T-helper 17 cell (primary cell): ENCODE measurements at places on chromosomes 7 and 10.

DNA sequence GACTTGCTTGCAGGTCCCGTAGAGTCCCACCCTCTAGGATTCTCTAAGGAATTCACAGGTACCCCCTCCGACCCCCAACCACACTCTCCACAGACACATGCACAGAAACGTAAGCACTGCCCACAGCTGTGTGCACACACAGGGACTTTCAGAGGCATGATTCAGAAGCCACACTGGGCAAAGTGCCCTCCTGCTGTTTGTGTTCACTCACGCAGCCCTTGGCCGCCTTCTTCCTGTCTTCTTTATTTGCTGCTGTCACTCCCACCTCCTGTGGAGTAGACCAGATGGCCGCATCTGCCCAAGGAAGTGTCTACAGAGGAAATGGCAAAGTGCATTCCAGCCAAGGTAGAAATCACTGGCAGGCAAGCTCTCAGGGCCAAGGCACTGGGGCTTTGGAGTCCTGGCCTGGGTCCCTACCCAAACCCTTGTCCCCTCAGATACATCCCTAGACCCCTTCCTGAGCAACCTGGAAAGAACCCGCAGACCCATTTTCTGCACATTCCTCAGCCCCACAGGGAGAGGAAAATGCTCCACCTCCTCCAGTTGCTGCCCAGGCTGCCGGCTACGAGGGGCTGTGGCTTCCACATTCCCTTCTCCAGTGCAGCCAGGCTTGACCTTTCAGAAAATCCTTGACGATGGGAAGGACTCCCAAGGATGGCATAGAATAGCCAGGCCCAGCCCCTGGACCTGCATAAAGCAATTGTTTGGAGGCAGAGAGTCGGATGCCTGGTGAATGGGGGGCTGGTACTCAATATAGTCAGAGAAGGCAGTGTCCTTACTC lies 21.6 kb upstream of the GIMAP8 start:
- DNase-seq, result no peak

DNA sequence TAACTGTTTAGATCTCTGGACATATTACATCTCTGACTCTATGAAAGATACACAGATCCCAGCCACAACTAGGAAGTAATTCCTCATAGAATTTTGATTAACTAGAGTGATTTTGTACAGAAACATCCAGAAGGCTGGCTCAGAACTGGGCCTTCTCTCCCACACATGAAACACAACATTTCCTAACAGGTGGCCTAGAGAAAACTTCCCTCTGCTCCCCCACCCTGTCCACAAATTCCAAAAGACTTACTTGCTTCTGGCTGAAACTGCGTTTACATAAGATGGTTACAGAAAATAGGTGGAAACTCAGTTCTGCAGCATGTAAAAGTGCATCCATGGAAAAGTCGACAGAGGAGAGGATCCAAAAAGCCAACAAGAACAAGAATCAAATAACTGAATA lies 132.9 kb downstream of the FZD1 start:
- no peak for DNase-seq

DNA sequence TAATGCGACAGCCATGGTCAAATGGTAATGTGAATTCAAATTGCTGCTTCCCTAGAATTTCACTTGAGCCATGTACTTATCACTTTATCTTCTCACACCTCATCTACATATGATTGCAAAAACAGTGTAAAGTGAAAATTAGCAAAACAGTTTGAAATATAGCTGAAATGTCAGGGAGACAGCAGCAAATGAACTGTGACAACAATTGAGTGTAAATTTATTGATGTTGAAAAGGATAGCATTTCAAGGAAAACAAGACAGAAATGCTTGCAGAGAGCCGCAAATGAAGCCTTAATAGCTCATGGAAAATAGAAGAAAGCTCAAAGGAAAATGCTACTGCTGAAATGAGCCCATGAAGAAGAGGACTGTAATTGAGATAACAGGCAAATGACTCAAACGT lies 516.2 kb upstream of the POT1 start:
- no peak for DNase-seq

DNA sequence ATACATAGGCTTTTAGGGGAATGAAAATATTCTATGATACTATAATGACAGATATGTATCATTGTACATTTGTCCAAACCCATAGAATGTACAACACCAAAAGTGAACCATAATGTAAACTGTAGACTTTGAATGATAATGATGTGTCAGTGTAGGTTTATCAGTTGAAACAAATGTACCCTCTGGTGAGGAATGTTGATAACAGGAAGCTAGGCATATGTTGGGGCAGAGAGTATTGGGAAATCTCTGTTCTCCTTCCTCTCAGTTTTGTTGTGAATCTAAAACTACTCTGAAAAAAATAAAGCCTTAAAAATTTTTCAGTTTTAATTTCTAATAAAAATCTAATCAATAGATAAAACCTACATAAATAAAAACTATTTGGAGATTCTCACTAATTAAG lies 36.9 kb downstream of the C1GALT1 start:
- no peak for DNase-seq

GRCh38 chr7:24764972-24765744 lies 7.9 kb upstream of the GSDME start:
- DNase-seq, result no peak

DNA sequence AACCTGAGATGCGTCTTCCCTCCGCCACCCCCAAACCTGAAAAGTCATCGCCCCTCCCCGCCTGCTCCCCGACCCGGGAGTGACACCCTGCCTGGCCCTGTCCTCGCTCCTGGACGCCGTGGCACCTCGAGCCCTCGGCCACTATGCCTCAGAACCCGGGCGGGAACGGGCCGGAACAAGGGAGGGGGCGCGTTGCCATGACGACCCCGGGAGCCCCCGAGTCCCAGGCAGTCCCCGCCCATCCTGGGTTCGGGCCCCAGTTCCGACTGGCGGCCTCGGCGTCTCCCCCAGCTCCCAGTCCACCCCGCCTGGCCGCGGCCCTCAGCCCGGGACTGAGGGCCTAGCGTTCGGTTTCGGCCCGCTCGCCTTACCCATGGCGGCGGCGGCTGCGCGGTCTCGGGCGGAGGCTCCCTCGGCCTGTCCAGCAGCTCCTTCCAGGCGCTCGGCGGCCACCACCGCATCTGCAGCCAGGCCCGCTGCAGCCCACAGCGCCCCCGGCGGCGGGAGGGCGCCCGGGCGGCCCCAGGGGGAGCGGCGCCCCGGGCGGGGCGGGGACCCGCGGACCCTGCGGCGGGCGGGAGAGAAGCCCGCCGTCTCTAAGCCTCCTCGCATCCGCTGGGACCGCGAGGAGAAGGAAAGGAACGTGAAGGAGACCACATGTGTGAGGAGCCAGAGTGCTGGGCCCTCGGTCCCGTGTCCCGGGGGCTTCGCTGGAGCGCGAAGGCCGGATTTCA lies at the start of gene RUFY2:
RUFY2 (minus strand) TSS at position 463 of the 734 bp plus-strand sequence; CDS start at position 375, 88 bp downstream.
- peak; percentile 76 for DNase-seq

DNA sequence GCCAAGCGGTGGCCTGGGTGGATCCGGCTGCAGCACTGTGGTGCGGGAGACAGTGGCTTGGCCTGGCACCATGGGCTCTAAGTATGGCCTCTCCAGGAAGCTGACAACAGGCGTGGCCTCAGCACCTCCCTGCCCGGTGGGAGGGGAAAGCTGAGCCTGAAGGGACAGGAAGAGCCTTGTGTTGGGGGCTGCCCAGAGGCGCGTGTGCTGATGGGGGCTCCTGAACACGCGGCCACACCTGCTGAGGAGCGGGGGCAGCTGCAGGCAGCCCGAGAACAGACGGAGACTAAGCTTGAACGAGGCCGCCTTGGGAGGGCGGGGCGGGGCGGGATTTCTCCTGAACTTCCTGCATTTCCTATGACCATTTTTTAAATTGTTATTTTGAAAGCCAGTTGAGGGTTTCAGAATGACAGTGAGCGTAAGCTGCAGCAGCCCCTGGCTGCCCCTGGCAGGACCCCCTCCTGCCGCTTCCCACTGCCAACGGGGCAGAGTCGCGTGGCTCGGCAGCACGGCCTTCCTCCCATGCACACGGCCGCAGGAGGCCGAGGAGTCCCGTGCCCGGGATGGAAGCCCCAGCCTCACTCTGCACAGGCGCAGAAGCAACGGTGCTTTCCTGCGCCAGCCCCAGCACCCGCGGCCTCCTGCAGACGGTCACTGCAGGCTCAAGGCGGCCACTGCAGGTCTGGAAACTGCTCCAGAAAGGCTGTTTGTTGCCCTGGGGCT lies 43.2 kb downstream of the DPYSL4 start:
- no peak for DNase-seq

DNA sequence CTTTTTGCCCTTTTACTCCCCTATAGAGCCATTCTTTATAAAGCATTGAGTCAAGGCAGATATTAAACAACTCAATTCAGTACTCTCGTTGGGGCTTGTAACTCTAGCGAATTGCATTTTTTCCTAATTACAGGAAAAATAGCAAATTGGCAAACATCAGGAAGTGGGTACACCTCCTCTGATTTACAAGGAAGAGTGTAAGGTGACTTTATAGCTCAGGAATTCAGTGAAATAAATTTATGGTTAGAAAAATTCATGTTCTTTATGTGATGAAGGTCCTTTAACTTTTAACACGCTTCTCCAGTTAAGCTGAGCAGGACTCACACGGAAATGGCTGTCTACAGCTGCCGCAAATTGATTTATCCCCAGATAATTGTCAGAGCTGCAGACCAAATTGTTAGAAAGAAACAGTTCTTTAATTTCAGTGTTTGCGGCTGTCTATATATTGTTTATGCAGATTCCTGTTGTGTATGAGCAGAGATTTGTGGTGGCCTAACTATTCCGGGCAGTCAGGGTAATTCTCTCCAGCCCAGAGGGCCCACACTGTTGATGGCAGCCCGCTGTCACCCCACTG lies 151.1 kb upstream of the MKI67 start:
- no peak for DNase-seq

DNA sequence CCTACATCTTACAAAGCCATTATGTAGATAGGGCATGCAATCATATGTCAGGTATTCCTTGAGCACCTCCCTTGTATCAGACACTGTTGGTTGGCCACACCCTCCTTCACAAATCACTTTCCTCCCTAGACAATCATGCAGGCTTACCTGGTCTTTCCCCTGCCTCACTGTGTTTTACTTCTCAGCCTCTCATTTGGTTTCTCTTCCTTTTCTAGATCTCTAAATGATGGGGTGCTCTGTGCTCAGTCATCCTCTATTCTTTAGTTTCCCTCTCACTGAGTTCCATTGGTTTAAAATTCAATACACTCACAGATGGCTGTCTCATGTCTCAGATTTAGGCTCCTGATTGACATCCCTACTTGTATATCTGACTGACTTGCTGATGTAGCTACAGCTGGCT lies 31.4 kb downstream of the ANK3 start:
- DNase-seq, result no peak

DNA sequence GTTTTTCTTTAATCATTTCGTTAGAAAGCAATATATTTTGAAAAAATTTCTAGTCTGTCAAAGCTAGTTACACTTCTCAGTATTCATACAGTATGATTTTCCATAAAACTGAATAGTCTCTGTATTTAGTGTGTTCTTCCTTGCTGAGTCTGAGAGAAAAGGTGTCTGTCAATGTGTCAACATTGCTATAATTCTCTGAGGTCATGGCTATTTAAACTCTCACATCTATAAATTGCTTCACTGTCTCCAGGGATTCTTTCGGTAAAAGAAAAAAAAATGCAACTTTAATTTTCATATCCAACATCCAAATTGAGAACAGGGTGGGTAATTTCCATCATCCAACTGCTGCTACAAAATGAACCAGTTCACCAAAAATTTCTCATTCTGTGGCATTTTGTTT lies 319.7 kb upstream of the GHITM start:
- DNase-seq, result no peak

- no peak for DNase-seq
These were observed 27.4 kb upstream of the GNAI1 start for GRCh38 chr7:80107278-80107677.

GRCh38 chr7:146366938-146367337 lies 250.3 kb downstream of the CNTNAP2 start:
- DNase-seq, result no peak

DNA sequence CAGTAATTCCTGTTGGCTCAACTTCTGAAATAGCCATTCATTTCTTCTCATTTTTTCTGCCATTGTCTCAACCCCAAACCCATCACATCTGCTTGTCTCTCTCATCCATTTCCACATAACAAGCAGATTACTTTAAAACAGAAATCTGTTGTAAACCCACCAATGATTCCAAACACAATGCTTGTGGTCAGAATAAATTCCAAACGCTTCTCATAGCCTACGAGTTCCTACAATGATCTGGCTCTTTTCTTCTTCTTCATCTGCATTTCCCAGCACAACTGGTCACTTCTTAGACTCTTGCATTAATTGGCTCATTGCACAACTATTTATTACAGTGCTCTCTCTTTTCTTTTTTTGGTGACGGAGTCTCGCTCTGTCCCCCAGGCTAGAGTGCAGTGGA lies 364.1 kb downstream of the GATA3 start:
- no peak for DNase-seq

- no peak for DNase-seq
These were observed 401.6 kb downstream of the MAGI2 start for GRCh38 chr7:79051915-79052314.

DNA sequence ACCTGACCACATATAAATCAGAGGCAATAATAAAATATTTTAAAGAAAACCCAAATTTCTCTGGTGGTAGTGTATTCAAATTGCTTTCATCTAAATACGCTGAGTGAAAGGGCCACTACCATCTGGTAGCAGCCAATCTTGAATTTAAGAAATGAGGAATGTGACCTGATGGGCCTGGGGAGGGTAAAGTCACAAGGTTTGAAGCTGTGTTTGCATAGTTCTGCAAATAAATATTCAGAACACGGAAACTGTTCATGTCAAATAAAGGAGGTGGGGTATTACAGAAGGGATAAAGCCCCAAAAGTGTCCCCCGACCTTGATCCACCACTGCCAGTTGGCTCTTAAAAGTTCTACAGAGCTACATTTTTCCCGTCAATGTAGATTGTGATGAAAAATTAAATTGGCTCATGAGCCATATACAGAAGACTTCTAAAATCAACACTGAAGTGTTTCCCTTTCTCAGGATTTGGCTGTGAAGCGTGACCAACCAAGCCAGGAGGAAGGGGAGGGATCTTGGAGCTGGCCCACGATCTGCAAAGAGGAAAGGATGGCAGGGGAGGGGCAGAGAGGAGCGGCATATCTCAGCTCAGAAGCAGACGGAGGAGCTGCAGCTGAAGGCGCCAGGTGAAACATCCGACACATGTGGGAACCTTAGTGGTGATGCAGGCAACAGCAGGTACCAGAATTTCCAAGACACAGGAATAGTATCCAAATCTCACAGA lies 39.6 kb downstream of the MPP7 start:
- no peak for DNase-seq

DNA sequence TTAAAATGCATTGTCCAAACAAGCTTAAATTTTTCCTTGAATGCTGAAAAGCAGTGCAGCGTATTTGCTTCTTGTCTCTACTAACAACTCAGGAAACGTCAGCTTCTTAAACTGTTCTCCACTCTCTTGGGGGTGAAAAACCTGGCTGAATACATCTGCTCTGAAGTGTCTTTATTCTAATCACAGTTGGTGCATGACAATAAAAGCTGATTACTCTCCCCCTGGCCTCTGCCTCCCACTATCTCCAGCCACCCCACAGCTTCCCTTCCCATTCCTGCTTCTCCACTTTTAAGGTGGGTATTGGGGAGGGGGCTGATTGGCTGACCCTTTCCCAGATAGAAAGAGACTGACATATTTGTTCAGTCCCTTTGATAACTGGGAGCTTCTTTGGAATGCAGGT lies 456.0 kb downstream of the SORCS1 start:
- no peak for DNase-seq
